ENCODE measurements at places on chromosomes 13 and 19. TPM values are rescaled to one million over a fixed set of nuclear protein-coding genes. Genes with fewer than 3 reads are reported as not detected.

DNA sequence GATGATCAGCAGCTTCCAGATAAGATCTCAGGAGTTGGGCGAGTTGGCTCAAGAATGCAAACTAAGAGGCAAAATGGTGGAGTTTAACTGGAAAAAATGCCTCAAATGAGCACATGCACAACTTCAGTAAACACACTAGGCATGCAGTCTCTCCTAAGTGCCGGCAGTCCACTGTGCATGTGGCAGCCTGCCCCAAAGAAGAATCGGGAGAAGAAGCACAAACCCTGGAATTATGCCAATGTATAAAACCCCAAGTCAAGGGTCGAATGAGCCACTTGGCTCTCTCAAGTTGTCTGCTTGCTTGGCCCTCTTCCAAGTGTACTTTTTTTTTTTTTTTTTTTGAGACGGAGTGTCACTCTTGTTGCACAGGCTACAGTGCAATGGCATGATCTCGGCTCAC is 53.3 kb upstream of the SLITRK1 start:
- no peak overlapping the region for H3K4me3 ChIP-seq
- DNase-seq = no peak
- no peaks in the 10 kb centered on the region for H3K27me3 ChIP-seq

DNA sequence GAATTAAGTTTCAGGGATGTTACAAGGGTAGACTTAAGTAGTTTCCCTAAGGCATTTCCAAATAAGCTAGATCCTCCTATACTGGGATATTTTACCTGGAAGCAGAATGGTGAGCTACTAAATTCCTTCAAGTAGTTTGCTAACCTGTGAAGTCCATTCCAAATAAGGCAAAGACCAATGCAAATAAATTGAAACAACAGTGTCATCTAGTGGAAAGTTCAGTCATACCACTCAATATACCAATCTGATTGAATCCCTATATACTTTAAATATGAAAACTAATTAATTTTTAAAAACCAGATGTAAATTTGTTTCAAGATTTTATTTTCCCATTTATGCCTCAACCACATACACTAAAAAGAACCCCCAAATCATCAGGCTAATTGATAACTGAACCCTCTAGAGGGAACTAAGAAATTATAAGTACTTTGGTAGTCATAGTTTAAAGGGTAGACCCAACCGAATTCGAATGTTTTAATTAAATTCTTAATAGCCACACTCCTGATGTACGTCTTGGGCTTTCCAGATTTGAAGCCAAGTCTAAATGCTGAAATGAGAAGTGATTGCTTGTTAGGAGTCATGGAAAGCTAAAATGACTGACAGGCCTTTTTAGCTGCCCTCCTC is 223.7 kb downstream of the TBC1D4 start:
- DNase-seq = no peak
- no peaks in the 10 kb centered on the region for H3K27me3 ChIP-seq

- no peak for DNase-seq
- no peak overlapping the region for H3K4me3 ChIP-seq
- H3K36me3 ChIP-seq = no peaks in the 10 kb centered on the region
- H3K27ac ChIP-seq = no peak overlapping the region
- no peaks in the 10 kb centered on the region for H3K4me1 ChIP-seq
Observed at GRCh38 chr13:85808811-85809210, 9.6 kb upstream of the SLITRK6 start.

The ZNF575 gene
- 0.29 TPM for total RNA-seq

The CGB2 gene
- total RNA-seq = not detected

DNA sequence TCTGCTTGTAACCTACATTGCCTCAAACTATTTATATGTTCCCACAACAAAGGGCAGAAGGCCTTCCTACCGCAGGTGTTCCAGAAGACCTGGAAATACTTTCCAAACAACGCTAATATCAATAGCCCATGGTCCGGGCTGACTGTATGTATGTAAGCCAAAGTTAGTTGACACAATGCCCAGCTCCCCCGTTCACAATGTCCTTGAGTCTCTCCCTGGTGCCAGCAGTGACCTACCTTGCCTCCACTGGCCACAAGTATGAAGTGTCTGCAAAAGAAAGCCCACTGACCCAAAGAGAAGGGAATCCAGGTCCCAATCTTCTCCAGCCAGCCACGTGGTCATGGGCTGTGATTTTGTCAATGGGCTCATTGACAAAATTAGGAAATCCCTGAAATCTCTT is 118.6 kb downstream of the DLEU7 start:
- H3K27ac ChIP-seq = no peak overlapping the region
- H3K27me3 ChIP-seq = no peaks in the 10 kb centered on the region
- H3K36me3 ChIP-seq = no peaks in the 10 kb centered on the region
- DNase-seq = no peak

The MYDGF gene
- 152 TPM for total RNA-seq

GRCh38 chr13:54347531-54347930 is 1318.9 kb downstream of the OLFM4 start:
- no peak for DNase-seq
- no peaks in the 10 kb centered on the region for H3K4me1 ChIP-seq
- no peaks in the 10 kb centered on the region for H3K27me3 ChIP-seq
- H3K4me3 ChIP-seq = no peak overlapping the region

The GRK1 gene
- not detected for total RNA-seq

The SKA3 gene
- total RNA-seq = 13.0 TPM

The RFPL4A gene
- not detected for total RNA-seq

DNA sequence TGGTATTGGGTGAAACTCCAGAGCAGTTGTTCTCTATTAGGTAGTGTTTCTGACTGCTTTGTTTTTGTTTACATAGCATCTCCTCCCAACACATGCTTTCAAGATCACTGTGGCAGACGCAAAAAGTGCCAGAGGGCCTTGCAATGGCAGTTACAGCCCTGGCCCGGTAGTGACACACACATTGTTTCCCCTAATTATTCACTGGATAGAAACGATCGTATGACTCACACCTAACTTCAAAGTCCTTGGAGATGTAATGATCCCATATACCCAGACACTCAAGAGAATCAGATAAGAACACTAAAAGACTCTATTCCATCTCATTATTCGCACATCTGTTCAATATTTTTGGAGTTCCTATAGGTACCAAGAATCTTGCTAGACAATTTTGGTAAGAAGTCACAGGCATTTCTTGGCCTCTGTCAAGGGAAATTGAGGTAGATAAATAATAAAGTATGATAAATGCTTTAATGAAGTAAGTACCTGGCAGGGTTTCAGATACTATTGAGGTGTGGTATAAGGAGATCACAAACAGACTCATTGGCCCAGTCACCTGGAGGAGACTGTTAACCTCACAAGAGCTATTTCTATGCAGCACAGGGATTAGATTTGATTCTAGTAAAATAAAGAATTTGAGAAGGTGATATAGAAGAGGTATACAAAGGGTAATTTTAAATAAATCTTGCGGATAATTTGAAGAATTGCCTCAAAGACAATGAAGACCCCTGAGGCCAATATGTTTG is 485.3 kb downstream of the SLITRK6 start:
- H3K27ac ChIP-seq = no peak overlapping the region
- DNase-seq = no peak
- no peaks in the 10 kb centered on the region for H3K4me1 ChIP-seq
- H3K4me3 ChIP-seq = no peak overlapping the region

DNA sequence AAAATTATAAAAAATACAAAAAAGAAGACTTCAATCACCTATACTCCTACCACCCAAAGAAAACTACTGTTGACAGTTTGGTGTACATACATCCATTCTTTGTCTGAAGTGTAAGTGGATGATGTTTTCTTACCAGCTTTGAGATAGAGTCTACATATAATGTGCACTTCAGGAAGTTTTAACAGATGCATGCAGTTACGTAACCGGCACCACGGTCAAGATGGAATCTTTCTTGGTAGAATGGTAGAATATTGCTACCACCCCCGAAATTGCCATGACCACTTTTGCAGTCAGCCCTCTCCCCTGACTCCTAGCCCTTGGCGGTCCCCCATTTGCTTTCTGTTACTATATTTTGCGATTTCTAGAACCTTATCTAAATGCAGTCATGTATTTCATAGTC is 1.4 kb downstream of the CUL4A start:
- no peaks in the 10 kb centered on the region for H3K27me3 ChIP-seq
- peaks cover 28% of the 10 kb centered on the region for H3K4me1 ChIP-seq
- H3K36me3 ChIP-seq = peaks cover 5% of the 10 kb centered on the region

GRCh38 chr19:1400281-1401137 is 833 bp downstream of the GAMT start:
- DNase-seq = peak; percentile 96
- H3K27me3 ChIP-seq = no peaks in the 10 kb centered on the region
- peaks cover 11% of the 10 kb centered on the region for H3K4me1 ChIP-seq
- peak overlapping the region; percentile 76 for H3K4me3 ChIP-seq
- no peak overlapping the region for H3K27ac ChIP-seq

The ENOX1 gene
- 5.4 TPM for total RNA-seq

GRCh38 chr19:41373993-41374392 is 2.3 kb upstream of the TMEM91 start:
- no peak overlapping the region for H3K4me3 ChIP-seq
- H3K27me3 ChIP-seq = no peaks in the 10 kb centered on the region
- DNase-seq = peak; percentile 85
- peaks cover 12% of the 10 kb centered on the region for H3K4me1 ChIP-seq

DNA sequence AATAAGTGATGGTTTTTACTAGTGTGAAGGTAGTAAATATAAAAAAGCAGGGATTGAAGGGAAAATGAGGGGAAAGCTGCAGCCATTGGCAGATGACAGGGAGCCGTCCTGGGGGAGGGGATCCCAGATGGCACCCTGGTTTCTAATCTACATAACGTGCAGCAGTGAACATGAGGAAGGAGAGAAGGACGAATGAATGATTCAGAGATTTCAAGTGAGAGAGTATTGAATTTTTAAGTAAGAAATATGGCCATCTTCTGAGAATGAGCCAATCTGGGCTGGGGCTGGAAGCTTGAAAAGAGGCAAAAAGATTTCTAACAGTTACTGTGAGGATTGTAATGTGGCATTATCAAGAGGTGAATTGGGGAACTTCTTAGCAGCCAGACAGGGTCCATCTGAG is 414.2 kb downstream of the MYO16 start:
- H3K36me3 ChIP-seq = no peaks in the 10 kb centered on the region
- H3K27ac ChIP-seq = no peak overlapping the region
- H3K4me3 ChIP-seq = no peak overlapping the region
- no peak for DNase-seq
- no peaks in the 10 kb centered on the region for H3K4me1 ChIP-seq

DNA sequence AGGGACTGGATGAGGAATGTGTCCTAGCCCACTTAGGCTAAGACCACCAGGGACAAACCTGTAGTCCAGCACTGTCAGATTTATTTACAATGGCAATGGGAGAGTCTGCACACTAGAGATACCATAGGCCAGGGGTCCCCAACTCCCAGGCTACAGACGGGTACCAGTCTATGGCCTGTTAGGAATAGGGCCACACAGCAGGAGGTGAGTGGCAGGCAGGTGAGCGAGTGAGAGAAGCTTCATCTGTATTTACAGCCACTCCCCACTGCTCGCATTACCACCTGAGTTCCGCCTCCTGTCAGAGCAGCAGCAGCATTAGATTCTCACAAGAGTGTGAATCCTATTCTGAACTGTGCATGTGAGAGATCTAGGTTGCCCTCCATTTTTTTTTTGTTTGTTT is 2.4 kb downstream of the THAP8 start:
- no peaks in the 10 kb centered on the region for H3K27me3 ChIP-seq
- H3K4me3 ChIP-seq = no peak overlapping the region
- DNase-seq = no peak
- H3K27ac ChIP-seq = no peak overlapping the region

The KCNN4 gene
- 6.5 TPM for total RNA-seq

The ICAM5 gene
- under 0.01 TPM for total RNA-seq

DNA sequence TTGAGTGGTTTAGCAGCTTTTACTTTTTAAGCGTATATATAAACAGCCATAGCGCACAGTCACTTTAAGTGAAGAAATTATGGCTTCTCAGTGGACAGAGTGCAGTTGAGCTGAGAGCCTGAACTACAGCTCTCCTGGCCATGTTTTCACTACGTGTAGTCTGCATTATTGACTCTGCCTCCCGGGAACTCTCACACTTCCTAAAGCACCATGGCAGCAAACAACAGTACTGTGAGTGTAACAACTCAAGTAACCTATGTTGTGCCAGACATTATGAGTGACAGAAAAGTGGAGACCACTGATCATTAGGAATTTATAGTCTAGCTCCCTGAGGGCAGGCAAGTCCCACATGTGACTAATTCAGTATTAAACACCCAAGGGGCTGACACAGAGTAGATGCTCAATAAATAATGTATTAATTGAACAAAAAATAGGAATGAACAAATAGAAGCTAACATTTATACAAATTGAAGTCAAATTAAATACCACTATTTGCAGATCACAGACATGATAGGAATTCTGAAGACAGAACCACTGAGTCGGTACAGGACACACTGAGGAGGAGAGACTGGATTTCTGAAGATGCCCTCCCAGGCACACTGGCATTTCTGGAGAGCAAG is 19.7 kb downstream of the EFNB2 start:
- DNase-seq = no peak
- no peaks in the 10 kb centered on the region for H3K27me3 ChIP-seq
- H3K4me3 ChIP-seq = no peak overlapping the region
- peaks cover 10% of the 10 kb centered on the region for H3K36me3 ChIP-seq
- H3K4me1 ChIP-seq = peaks cover 7% of the 10 kb centered on the region

GRCh38 chr13:30577401-30577852 is 40.3 kb upstream of the USPL1 start:
- H3K27me3 ChIP-seq = no peaks in the 10 kb centered on the region
- H3K36me3 ChIP-seq = no peaks in the 10 kb centered on the region
- DNase-seq = peak; percentile 64
- H3K4me1 ChIP-seq = peaks cover 20% of the 10 kb centered on the region
- no peak overlapping the region for H3K4me3 ChIP-seq

The SPRED3 gene
- 1.8 TPM for total RNA-seq

DNA sequence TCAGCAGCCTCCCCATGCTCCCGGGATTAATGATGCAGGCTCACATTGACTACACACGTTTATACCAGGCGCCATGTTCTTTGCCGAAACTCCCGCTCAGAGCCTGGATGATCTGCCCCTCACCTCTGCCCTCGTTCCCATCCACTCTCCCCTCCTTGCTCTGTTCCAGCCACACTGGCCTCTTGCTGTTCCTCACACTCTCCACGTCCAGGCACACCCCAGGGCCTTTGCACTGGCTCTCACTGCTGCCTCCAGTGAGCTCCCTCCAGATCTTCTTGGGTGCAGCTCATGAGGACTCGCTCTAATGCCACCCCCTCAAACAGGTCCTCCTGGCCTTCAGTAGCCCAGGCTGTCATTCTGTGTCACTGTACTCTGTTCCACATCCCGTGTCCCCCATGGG is 39.2 kb downstream of the DPF1 start:
- H3K36me3 ChIP-seq = peaks cover 33% of the 10 kb centered on the region
- no peak overlapping the region for H3K27ac ChIP-seq
- no peaks in the 10 kb centered on the region for H3K4me1 ChIP-seq

GRCh38 chr13:48066310-48066989 is 28.5 kb downstream of the MED4 start:
- peaks cover 45% of the 10 kb centered on the region for H3K36me3 ChIP-seq
- no peaks in the 10 kb centered on the region for H3K27me3 ChIP-seq
- no peak overlapping the region for H3K4me3 ChIP-seq

GRCh38 chr19:32976223-32976805 is 4.3 kb downstream of the FAAP24 start:
- H3K4me3 ChIP-seq = no peak overlapping the region
- H3K27me3 ChIP-seq = no peaks in the 10 kb centered on the region
- H3K27ac ChIP-seq = no peak overlapping the region
- H3K36me3 ChIP-seq = no peaks in the 10 kb centered on the region
- DNase-seq = peak; percentile 77

The DAND5 gene
- total RNA-seq = not detected

Data from osteoblast (primary cell).